ENCODE measurements at places on chromosomes 4 and X. TPM values are rescaled to one million over a fixed set of nuclear protein-coding genes. Genes with fewer than 3 reads are reported as not detected.

DNA sequence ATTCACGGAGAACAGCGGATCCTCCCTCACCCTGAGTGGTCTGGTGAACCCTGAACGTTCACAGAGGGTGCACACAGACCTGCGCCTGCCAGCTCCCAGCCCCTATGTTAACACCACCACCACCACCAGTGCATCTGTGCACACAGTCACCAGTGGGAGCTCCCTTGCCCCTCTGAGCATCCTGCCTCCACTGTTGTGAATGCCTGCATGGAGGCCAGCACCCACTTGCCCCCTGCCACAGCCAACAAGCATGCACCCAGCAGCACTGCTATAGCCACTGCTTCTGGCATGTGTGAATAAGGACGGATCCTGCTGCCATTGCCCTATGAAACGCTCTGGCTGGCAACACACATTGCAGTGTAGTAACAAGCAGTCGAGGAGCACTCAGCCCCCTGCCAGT lies 29.1 kb upstream of the PWWP3B start:
- DNase-seq: no peak

DGKK gene
- not detected for polyA plus RNA-seq

- DNase-seq: no peak
Observed at GRCh38 chrX:29066516-29066915, 479.3 kb downstream of the IL1RAPL1 start.

TMEM154 gene
- polyA plus RNA-seq: 0.63 TPM

DNA sequence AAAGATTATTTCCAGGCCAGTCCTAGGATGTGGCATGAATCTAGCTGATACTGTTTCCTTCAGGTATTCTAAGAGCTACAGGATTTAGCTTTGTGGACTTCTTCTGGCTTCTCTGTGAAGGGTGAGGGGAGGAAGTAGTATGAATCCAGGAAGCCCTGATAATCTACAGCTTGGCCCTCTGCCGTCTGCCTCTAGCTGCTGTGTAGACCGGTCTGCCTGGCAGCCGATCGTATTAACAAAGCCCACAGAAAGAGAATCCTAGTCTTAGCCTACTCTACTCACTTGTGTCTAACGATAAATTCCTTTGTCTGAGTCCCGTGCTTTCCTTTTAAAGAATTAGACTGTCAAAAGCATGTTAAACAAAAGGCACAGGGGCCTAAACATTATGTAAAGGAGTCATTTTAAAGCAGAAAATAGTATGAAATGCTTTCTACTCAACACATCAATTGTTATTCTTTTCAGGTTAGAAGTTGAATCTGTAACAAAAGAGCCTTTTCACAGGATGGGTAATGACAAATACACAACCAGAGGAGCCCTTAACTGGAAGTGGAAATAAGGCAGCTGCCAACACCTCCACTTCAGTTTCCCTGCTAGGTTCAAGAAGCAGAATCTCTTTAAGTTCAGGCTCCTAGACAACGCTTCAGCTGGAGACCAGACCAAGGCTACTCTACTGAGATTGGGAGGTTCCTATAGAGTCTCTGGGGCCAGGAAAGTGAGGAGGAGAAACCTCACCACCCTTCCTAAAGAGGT lies 48.9 kb upstream of the UCP1 start:
- DNase-seq: no peak

DNA sequence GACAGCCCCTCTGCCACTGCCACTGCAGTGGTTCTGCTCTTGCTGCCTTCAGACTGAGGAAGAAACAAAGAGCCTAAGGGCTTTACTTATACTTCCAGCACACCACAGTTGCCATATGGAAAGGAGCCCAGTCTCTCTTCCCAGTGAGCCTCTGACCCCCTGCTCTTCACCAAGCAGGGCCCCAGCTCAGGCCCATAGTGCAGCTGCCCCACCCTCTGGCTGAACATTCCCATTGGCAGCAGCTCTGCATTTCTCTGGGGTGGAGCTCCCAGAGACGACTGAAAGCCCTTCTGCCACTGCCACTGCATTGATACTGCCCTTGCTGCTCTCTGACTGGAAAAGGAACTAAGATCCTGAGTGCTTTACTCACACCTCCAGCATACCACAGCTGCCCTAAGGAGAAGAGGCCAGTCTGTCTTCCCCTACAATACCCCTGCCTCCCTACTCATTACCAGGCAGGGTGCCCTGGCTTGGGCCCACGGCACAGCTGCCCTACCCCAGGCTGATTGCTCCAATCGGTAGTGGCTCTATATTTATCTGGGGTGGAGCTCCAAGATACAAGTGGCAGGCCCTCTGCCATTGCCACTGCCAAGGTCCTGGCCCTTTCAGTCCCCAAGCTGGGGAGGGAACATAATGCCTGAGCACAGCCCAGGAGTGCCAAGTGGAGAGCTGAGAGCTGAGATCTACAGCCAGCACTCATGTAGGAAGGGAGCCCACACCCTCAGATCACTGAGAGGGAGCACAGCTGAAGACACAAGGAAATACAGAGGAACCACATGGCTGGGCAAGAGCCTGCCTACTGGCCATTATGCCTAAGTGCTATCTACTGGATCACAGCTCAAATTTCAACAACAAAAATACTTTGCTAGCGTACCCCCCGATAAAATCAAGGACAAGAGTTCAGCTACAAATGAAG lies 36.0 kb downstream of the AWAT2 start:
- DNase-seq: no peak

DNA sequence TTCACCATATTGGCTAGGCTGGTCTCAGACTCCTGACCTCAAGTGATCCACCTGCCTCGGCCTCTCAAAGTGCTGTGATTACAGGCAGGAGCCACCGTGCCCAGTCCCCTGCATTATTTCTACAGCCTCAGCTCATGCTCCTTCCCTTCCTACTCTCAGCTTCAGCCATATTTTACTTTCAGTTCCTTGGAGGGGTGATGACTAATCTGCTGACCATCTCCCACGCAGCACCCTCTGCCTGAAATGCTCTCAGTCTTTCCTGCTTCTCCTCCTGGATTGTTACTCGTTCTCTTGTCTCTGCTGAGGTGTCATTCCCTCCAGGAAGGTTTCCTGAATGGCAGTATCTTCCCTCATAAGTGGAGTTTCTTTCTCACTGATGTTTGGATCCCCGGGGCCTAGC lies 63.3 kb downstream of the MOSPD2 start:
- DNase-seq: peak; percentile 27

ZCCHC12 gene
- polyA plus RNA-seq: 0.11 TPM

DNA sequence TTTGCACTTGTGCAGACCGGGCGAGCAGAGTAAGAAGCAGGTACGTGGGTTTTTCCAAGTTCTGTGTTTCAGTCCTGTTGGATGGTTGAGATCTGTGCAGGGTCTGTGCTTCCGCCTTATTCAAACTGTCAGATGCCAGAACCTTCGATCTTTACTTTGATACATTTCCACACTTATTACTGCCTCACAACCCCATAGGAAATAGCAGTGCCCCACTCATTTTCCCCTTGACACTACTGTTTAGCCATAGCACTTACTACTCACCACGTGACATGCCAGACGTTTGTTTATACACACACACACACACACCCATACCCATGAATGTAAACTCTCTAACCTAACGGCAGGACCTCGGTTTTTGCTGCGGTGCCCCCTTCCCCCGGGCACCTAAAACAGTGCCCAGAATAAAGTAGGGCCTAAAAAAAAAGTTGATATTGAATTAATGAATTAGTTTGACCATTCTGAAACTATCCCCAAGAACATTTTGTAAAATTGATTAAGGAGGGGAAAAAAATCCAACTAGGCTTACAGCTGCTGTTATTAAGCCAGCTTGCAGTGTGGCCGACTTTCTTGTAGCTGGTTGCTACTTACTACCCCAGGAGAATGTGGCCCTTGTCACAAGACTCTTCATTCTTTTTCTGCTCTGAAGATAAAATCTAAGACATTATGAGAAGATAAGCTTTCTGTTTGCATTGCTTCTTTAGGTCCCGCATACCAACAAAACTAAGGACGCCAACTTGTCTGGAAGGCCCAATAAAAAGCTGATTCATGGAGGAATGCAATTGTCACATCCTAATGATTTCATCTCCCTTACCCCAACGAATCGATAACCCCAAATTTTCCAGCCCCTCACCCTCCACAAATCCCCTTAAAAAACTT lies 704 bp upstream of the SEPSECS start:
- DNase-seq: no peak

RTL3 gene
- 0.14 TPM for polyA plus RNA-seq

DNA sequence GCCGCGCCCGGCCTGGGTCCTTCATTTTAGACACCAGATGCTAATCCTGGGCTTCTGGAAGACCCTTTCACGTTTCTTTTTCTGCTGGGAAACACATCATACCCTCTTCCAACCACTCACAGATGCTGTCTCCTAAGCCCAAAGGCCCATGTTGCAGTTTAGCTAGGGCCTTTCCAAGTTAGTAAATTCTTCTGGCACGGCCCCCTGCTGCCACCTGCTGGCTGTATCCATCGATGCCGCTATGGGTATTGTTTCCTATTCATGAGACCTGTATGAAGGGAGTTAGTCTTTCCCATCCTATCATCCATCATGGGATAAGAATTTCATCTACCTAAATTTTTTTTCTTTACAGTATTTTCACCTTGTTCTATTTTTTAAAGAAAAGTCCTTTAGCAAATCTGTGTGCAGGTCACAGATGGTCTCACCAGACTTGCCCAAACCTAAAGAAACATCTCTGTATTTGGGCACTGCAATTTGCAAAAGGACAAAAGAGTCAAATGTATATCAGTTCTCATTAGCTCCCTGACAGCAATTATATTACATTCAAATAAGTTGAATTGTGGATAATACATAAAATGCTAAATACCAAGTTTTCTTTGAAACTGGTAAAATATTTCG lies 37.8 kb upstream of the SLC9A7 start:
- DNase-seq: no peak

- DNase-seq: no peak
Observed at GRCh38 chr4:80592950-80593349, 257.4 kb downstream of the CFAP299 start.

DNA sequence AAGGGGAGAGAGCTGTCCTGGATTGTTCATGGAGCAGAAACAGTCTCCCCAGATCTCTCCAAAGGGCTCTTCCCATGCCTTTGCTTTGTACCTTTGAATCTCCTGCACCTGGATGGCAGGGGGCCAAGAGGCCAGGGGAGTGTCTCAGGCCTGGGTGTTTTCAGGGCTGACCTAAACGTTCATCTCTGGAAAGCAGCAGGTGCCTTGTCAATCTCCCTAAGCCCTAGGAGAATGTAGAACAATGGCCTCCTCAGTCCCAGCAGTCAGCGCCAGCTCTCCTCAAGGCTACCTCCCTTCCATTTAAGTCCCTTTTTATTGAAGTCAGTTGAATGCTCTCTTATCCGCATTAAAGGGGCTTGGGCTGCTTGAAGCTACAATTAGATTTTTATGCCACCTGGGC lies 31.2 kb upstream of the NSUN7 start:
- DNase-seq: no peak

- DNase-seq: no peak
Observed at GRCh38 chr4:76569706-76570105, 134.7 kb downstream of the SHROOM3 start.

NAA10 gene
- 42.9 TPM for polyA plus RNA-seq

DNA sequence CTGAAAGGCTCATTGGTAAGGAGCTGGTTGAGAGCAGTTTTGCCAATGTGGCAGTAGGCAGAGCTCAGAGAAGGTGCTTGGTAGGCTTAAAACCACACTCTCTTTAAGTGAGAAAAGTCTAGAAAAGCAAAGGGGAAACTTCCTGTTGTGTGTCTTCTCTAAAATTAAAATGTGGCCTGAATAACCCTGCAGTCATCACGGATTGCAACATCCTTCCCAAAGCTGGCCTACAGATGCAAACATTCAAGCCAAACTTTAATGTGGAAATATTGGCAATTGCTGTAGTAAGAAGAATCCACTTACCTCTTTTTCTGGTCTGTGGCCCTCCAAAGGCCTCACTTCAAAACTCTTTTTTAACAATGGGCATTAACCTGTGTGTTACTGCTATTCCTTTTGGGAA lies 348.5 kb downstream of the OPHN1 start:
- DNase-seq: peak; percentile 10

DNA sequence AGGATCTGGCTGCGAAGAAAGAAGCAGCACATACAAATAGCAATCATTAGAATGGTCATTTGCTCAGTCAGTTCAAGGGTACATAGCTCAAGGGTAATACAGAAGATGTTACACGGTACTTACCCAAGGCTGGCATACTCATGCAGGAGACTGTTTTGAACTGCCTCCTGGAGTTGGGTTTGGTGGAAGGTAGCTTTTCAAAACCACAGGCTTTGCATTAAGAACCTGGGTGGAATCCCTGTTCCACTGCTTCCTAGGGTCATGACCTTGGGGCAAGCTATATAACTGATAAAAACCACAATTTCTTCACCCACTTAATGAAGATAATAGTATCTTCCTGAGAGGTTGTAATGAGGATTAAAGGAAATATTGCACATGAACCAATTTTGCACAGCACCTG lies 36.5 kb downstream of the TBC1D9 start:
- no peak for DNase-seq

RELL1 gene
- polyA plus RNA-seq: 9.2 TPM

RNF175 gene
- polyA plus RNA-seq: not detected

DNA sequence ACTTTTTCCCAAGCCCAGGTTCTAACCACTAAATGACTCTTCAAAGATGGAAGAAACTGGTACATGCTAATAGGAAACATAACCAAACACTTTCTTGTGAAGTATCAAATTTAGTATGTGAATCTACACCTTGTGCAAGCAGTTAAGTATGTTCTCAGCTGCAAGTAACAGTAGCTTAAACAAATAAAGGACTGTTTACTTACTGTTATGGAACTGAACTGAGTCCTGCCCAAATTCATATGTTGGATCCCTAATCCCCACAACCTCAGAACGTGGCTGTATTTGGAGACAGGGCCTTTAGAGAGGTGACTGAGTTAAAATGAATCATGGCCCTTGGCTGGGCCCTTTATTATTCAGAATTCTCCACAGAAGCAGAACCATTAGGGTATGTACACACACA lies 178.7 kb downstream of the KDR start:
- no peak for DNase-seq

ADAM29 gene
- polyA plus RNA-seq: not detected

DNA sequence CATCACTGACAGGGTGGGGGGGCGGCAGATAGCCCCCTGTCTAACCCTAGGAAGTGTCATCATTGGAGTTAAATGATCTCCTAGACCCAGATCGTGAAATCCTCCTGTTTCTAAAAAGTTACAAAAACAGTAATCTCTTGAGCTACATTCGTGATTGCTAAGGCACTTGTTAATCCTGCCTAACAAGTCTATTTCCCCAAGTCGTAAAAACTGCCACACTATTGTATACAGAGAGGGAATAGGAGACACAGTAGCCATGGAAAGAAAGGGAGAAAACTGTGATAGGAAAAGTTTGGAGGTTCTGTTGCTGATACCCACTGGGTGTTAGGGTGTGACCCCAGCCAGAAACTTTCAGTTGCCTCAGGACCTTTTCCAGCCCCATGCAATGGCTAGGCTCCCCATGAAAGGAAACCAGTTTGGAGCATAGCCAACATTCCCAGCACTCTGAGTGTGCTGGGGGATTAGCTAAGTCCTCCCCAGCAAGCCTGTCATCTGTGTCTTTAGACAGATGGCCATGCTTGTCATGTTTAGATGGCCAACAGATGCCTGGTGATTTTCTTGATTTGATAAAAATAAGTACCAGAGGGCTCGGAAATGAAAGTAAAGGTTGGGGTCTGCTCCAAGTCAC lies 63.3 kb upstream of the ANXA10 start:
- DNase-seq: no peak

KLKB1 gene
- 0.11 TPM for polyA plus RNA-seq
